Amniotic stem cell (primary cell): ENCODE measurements at places on chromosomes 16 and 17.

DNA sequence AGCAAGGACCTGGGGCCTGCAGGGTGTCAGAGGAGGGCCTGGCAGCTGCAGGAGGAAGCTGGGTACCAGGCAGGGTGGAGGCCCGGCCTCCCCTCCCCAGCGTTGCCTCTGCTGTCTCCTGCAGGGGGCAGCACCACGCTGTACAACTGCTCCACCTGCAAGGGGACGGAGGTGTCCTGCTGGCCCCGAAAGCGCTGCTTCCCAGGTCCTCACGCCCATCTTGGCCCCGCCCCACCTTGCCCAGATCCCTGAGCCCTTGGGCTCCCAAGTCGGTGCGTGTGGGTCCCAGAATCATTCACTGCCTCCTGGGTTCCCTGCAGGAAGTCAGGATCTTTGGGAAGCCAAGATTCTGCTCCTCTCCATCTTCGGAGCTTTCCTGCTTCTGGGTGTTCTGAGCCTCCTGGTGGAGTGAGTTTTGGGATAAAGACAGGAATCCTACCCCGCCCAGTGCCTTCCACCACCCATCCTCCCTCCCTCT, 1.2 kb downstream of the TMEM95 start:
- DNase-seq, result no peak

DNA sequence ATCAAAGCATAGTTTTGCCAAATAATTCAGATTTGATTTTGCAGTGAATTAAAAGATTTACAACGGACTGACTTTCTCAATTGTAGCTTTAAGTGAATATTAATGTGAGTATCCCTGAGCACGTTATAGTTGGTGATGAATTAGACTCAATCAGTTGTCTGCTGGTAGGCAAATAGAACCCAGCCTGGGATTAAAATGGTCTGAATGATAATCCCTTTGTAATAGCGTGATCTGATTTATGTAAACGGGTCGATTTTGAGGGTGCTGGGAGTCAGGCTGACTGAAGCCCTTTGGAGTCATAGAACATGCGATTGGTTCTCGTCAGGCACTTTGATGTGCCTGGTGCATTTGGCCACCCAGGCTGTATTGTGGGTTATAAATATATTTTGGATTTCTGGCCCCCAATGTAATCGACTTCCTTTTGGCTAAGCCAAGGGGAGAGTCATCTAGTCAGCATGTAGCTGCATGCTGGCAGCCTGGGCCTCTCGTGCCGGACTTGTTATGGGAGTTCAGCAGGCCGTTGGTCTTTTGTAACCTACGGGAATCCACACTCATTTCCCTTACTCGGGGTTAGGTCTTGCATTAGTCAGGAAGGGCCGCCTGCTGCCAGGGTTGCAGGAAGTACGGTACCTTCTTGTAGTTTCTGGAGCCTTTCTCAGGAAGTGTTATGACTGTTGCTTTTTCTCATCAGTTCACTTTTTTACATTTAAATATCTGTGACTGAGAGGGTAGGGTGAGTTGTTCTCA, 5.4 kb downstream of the PGS1 start:
- no peak for DNase-seq

- DNase-seq, result no peak
Observed at GRCh38 chr17:79595471-79595870, 15.4 kb downstream of the RBFOX3 start.

- no peak for DNase-seq
Observed at GRCh38 chr17:65177901-65178300, 40.7 kb downstream of the RGS9 start.

GRCh38 chr17:82030470-82031302, 792 bp upstream of the RAC3 start:
- DNase-seq, result peak; percentile 73
